ENCODE measurements at places on chromosomes 7 and 10.

DNA sequence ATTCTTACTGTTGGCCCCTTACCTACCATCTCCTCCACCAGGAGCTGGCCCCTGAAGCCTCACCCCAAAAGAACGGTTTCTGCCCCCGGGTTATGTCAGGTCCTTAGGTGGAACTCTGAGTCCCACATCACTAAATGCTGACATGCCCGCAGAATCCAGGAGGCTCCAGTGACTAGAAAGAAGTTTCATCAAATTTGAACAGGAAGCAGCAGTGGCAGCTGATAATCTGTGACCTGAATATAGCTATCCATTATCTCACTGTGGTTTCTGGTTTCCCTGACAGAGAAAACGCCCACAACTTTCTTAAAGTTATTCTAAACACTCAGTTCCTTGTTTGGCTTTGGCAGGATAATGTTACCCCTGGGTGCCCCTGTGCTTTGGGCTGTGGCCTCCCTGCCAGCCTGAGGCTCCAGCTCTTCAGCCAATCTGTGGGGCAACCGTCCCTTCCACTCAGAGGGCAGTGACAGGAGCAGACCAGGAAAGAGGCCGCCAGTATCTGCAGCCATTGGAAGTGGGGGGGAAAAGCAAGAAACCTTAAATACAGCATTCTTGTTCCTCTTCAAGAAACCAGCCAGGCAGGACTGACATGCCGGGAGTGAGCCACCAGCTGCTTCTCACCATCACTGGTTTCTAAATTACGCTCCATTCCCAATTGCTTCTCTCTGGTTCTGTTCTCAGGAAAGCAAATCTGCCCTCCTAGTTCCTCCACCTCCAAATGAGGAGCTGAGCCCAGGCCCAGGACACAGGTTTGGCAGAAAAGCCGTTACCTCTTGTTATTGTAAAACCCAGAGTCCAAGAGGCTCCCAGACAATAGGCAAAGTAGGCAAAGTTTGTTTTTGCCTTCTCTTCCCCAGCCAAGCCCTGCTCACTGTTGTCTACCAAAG lies 41.2 kb upstream of the VCL start:
- DNase-seq = no peak

GRCh38 chr7:31476073-31476745 lies 37.7 kb upstream of the ITPRID1 start:
- no peak for DNase-seq

GRCh38 chr7:52017802-52018679 lies 701.4 kb upstream of the COBL start:
- DNase-seq = no peak

DNA sequence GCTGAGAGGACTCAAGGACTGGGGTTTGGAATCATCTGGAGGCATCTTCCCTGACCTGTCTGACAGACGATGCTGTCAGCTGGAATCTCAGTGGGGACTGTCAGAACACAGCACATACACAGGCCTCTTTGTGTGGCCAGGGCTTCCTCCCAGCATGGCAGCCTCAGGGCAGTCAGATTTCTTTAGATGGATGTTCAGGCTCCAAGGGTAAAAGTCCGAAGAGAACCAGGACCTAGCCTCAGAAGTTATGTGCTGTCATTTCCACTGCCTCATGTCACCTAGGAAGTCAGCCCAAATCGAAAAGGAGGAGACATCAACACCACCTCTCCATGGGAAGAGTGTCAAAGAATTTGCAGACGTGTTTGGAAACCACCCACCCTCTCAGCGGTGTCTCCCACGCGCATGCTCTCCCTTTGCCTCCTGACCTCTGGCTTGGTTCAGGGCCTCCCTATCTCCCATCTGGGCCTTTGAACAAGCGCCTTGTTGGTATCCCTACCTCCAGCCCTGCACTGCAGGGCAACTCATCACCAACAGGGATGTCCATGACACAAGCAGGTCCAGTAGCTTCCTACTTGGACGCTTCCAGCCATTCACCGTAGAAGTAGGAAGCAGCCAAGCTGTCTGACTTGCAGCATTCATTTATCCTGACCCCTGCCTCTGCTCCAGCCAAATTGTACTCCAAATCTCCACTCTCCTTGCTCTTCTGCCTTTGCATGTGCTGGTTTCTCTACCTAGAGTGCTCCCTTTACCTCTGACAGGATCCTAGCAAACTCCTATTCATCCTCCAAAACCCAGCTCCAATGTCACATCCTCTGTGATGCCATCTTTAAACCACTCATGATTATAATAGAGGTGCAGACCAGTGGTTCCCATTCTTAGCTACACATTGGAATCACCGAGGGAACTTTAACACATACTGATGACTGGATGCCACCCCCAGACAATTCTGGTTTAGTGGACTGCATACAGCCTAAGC lies 121.6 kb downstream of the OAT start:
- DNase-seq = no peak

DNA sequence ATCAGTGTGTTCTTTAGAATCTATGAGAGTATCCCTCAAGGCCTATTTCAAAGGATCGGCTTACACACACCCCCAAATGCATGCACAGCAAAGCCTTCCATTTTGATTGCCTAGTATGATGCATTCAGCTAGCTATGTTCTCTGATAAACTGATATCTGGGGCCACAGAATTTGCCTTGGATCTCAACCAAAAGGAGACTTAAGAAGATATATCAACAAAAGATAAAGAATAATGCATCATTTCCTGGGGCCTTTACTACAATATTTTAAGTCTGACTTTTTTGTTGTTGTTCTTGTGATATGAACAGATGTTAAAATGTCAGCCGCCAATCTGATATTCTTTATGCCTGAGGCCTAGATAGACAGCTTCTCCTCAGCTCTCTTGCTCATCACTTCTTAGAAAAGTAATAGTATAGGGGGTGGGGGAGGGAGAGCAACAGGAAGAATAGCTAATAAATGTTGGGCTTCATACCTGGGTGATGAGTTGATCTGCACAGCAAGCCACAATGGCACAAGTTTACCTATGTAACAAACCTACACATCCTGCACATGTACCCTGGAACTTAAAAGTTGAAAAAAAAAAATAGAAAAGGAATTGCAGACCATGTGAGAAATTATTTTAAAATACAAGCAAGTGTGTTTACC lies 792.9 kb upstream of the GHITM start:
- no peak for DNase-seq

DNA sequence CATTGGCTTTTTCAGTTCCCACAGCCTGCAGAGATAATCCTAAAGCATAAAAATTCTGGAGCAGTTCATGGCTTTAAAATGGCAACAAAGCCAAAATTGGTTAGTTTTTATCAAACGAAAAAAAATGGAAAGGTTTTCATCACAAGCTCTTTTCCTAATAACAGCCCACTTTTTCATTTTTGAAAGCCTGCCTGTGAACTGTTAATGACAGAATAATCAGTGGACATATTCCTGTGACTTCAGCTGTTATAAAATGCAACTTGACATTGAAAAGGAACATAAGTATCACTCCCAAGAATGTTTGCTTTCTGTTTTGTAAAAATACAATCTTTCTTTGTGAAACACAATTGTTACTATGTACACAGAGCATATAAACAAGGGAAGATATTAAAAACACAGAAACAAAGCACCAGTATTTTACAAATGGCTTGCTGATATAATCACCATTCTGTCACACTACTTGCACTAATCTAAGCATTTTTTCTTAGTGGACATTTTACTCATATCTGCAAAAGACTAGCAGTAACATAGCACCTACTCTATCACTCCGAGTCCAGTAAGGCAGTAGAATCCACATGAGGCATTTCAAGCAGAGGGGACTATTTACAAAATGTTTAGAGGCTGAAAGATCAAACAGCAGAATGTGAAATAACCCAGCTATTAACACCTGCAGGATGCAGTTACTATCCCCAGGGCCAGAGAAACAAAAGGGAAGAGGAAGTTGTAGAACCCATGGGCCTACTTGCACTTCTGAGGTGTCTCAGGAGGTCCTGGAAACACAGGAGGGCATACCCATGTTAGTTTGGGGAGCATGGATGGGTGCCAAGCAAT lies 26.4 kb downstream of the MACC1 start:
- DNase-seq = no peak

- no peak for DNase-seq
Observed at GRCh38 chr7:67842571-67842970, 845.9 kb downstream of the TYW1 start.

GRCh38 chr7:136134503-136134902 lies 157.3 kb upstream of the MTPN start:
- no peak for DNase-seq

DNA sequence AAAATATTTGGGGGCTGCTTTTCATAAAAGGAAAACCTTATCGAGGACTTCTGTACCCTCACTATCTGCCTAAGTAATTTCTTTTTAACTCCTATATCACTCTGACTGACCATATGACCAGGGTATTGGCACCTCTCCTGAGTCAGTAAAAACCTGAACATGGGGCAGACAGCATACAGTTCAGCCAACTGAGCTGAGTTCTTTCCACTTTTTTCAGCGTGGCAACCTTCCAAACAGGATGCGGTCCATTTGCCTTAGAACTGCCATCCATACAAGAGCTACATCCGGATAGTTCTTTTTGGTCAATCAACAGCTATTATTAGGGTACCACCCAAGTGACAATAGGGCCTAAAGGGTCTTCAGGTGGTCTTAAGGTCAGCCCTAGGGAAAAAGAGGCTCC lies 122.6 kb downstream of the MARCHF5 start:
- DNase-seq = no peak

DNA sequence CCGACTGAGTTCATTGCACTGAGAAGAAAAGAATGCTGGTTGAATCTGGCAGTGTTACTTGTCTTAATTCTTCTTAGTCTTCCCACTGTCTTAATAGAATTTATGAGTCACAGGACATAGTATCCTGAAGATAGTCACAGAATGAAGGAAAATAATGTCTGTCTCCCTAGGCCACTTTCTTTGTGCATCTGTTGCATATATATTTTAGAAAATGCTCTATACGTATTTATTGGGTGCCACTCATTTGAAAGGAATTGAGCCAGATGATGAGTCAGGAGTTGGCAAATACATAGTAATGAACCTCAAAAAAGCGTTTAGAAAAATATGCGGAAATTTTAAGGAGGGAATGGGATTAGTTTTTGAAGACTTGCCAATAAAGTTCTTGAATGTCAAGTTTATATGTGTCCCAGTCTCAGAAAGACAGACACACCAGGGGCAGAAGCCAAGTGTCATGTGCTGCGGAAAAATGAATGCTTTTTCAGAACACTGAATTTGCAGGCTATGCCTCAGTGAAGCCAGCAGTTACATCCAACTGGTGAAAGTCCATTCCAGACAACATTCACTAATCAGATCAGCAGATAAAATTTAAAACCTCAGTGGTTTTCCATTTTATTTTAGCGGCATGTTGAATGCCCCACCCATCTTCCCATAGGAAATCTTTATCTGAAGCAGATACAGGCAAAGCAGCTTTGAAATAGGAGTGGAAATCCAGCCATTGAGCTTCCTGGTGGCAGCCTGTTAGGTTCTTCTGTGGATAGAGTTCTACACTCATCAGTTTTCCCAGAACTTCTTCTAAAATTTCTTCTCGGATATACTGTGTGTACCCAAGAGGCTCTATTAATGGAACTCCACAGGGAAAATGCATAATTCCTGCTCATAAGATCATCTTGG lies 308.4 kb downstream of the BICC1 start:
- DNase-seq = no peak

DNA sequence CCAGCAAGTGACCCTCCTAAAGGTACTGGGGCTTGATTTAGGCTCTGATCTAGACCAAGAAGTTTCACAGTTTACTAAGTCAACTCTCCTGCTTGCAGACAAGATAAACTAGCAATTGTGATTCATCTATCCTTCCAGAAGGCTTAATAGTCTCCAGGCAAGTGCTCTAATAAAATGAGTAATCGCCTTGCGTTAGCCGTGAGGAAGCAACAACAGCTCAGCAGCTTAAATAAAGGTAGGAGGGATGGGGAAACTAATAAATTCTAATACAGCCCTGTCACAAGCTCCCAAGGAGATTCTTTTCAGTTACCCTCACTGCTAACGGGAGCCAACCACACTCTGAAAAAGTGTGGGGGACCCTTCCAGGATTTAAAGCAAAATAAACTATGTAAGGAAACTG lies 48.4 kb downstream of the FRMD4A start:
- no peak for DNase-seq

DNA sequence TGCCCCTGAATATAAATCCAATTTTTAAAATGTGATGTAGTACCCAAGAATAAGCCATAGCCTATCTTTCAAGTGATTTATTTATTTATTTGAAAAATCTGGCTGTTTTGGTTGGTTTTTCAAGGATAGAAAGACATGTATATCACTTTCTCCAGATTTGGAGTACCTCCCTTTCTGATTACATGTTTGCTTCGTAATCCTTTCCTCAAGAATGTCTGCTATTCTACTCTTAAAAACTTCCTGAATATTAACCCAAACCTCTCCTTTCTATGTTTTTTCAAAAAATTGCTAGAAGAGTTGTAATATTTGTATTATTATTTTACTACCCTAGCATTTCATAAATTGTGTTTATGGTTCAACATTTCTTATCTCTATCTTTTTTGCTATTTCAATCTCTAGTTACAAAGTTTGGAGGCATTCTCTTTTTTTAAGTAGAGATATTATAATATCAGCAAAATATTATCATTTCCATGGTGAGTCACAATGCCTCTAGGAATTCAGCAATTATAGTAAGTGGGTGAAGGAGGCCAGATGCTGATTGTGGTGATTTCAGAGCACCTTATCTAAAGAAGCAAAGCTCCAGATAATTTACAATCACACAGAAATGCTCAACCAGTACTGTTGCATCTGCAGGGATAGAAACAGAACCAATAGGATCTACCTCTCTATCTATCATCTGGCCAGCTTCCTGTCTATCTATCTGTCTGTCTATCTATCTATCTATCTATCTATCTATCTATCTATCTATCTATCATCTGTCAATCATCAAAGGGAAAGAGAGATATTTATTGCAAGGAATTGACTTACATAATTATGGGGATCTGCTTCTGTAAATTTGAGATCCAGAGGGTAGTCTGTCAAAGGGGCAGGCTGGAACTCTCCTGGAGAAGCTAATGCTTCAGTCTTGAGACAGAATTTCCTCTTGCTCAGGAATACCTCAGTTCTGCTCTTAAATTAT lies 412.5 kb upstream of the SEMA3C start:
- no peak for DNase-seq

GRCh38 chr7:99554939-99555338 lies 3.0 kb upstream of the FAM200A start:
- no peak for DNase-seq

Measured in NCI-H187 treated with DMSO at 0.1 percent for 48 hours (cell line).